Naive B cell (primary cell): ENCODE measurements at places on chromosomes 4 and X. TPM values are rescaled to one million over a fixed set of nuclear protein-coding genes. Genes with fewer than 3 reads are reported as not detected.

Gene ADAMTS3
- polyA plus RNA-seq, result not detected

DNA sequence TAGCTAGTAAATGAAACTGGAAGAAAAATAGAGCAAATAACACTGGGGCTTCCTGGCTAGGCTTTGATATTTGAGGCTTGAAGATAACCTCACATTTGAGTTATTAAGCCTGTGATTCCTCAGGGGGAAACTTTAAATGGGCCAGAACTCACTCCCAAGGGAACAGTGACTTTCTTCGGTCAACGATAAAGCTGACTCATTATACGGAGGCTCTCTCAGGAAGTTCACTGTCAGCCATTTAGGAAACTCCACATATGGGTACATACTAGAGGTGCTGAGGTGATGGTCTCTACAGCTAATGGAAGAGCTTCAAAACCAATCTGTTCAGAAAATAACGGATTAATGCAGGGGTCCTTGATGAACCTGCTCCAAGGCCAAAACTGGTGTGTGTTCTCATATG, 120.8 kb downstream of the SH2D1A start:
- DNase-seq, result no peak

- DNase-seq, result no peak
These were observed 36.8 kb downstream of the ING2 start for GRCh38 chr4:183541752-183542040.

DNA sequence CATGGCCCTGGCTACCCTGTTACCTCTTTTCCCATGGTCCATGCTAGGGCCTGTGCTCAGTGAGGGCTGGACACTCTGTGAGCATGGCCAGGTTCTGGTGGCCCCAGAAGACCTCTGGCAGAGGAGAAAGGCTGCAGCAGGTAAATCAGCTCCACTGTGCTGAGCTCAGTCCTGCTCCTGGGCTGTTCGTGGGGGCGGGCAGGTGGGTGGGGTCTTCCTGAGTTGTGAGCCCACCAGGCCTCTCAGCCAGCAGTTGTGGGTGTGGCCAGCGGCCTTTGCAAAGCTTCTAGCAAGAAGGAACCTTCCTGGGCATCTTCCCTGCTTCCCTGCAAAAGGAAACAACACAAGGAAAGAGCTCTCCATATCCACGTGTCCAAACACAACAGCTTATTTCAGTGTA, 85.3 kb upstream of the STX18 start:
- DNase-seq, result no peak

GRCh38 chrX:9318766-9319165, 146.1 kb upstream of the TBL1X start:
- DNase-seq, result no peak

DNA sequence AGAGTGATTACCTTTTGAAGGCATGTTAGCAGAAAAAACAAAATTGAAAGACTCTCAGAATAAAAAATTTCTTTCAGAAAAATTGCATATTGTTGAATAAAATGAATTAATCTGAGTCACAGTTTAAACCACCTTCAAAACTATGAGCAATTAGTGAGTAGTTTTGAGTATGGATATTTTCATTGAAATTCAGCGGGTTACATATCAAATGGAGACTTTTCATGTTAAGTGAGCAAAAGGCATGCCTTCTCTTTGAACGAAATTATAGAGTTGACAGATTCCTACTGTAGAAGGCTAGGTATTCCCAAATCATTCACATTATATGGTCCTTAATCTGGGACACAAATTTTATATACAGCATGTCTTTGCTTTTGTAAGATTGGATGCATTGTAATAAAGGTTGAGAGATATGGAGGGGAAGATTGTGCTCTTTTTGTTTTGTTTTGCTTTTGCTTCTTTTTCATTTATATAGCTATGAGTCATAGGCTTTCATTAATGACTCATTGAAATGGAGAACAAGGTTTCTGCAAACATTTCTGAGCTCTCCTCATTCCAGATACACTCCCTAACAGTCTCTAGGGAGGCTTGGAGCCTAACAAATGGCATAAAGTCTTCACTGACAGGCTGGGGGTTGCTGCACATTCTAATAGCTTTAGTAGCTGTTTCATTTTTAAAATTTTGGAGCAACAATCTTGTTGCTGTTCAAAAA, 21.6 kb downstream of the PCDH18 start:
- DNase-seq, result no peak
